NCI-H1092 treated with DMSO at 0.1 percent for 48 hours (cell line): ENCODE measurements at places on chromosomes 13 and 19.

GRCh38 chr13:80717776-80718175 is 376.9 kb upstream of the SPRY2 start:
- DNase-seq: no peak

- DNase-seq: no peak
These were observed 71.9 kb downstream of the FLT1 start for GRCh38 chr13:28423010-28423409.

- DNase-seq: no peak
These were observed 146.5 kb downstream of the URI1 start for GRCh38 chr19:30088567-30088966.

- no peak for DNase-seq
These were observed 38.3 kb downstream of the TMED1 start for GRCh38 chr19:10797541-10798256.

DNA sequence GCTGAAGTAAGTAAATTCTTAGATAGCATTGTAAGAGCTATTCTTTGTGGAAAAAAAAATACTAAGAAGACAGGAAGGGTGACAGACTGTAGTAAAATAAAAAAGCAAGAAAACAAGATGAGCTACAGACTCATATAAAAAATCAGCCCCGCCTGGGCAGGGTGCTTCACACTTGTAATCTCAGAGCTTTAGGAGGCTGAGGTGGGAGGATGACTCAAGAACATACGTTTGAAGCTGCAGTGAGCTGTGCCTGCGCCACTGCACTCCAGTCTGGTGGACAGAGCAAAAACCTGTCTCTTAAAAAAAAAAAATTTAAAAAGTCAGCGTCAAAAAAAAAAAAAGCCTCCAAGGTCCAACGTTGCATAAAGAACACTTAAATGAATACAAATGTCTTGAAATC is 102.1 kb downstream of the VWA8 start:
- DNase-seq: no peak

DNA sequence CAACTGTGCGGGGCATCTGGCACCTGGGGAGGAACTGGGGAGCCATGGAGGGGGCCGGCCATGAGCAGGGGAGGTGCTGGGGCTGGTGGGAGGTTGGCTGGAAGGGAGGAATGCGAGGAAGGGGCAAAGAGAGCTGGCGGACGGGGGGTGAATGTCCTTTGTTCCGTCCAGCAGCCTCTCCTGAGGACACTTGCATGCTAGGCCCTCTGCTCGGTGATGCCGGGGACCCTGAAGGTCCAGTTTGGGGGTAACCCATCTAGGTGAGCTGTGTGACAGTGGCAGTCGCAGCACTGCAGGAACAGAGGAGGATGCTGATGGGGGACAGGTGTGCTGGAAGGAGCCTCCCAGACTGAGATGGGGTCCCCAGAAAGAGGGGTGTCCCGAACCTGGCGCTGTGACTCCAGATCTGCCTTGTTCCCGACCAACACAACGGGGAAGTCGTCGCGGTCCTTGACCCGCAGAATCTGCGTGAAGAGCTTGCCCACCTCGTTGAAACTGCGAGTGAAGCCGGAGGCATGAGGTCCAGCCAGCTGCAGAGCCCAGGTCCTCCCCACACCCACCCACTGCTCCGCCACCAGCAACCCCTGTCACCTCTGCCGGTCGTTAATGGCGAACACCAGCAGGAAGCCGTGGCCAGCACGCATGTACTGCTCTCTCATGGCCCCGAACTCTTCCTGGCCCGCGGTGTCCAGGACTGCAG is 3.6 kb downstream of the RRAS start:
- no peak for DNase-seq

DNA sequence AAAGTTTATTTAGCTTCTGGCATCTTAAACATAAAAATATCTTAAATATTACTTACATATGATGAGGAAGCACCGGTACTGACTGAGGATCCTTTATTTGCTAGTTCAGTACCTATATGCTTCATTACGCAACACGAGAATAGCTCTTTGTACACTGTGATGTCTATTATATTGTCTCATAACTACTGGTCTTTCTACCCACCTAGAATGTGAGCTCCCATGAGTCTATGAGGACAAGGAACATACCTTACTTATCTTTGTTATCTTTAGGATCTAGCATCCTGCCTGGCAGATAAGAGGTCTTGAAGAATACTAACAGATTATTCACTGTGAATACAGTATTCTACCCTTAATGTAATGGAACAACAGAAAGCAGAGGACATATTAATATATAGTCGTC is 124.9 kb downstream of the DNAJC3 start:
- DNase-seq: no peak

- no peak for DNase-seq
These were observed 17.2 kb upstream of the CYP4F2 start for GRCh38 chr19:15915109-15915508.

GRCh38 chr13:41701676-41702075 is 244.3 kb downstream of the RGCC start:
- no peak for DNase-seq

GRCh38 chr19:825897-826644 is 1.6 kb upstream of the AZU1 start:
- DNase-seq: no peak

- no peak for DNase-seq
These were observed 110.3 kb downstream of the NHLRC3 start for GRCh38 chr13:39148513-39148961.

GRCh38 chr19:7670150-7670783 is 1.4 kb downstream of the RETN start:
- no peak for DNase-seq

- DNase-seq: no peak
These were observed 104.4 kb downstream of the ZNF486 start for GRCh38 chr19:20271215-20271926.

GRCh38 chr13:27293076-27293691 is 22.6 kb downstream of the RASL11A start:
- DNase-seq: no peak

- DNase-seq: no peak
These were observed 5.2 kb downstream of the AKT2 start for GRCh38 chr19:40279761-40280607.

DNA sequence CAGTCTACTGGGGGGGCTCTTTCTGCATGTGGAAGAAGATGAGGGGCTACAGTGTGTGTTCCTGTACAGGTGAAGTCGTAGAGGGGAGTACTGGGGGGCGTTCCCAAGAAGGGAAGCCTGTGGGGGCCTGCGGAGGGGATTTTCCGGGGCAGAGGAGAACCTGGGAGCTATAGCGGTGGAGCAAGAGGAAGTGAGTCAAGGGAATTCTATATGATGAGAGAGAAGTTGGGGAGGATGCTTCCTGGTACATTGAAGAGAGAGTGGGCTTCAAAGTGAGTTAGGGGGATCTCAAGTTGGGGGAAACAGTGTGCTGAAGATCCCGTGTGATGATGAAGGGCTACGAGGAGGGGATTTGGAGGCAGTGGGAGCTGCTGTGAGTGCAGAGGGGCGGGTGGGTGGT is 1.9 kb upstream of the CACNG8 start:
- no peak for DNase-seq

GRCh38 chr13:34993470-34993869 is 51.4 kb downstream of the NBEA start:
- no peak for DNase-seq

DNA sequence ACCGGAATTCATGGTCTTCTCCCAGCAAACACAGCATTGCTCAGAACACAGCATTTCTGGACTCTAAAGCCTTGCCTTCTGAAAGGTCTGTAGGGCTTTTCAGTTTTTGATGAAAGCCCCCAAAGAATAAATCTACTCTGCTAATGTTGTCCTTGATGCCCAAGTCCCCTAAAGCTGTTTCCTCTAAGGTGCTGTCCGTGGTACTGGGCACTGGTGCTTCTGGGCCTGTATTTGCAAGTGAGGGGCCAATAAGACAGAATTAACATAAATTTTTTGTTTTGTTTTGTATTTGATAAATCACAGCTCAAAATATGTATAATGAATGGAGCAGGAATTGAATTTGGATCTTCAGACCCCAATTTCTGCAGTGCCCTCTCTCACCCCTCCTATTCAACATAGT is 12.1 kb upstream of the LGALS13 start:
- DNase-seq: no peak

DNA sequence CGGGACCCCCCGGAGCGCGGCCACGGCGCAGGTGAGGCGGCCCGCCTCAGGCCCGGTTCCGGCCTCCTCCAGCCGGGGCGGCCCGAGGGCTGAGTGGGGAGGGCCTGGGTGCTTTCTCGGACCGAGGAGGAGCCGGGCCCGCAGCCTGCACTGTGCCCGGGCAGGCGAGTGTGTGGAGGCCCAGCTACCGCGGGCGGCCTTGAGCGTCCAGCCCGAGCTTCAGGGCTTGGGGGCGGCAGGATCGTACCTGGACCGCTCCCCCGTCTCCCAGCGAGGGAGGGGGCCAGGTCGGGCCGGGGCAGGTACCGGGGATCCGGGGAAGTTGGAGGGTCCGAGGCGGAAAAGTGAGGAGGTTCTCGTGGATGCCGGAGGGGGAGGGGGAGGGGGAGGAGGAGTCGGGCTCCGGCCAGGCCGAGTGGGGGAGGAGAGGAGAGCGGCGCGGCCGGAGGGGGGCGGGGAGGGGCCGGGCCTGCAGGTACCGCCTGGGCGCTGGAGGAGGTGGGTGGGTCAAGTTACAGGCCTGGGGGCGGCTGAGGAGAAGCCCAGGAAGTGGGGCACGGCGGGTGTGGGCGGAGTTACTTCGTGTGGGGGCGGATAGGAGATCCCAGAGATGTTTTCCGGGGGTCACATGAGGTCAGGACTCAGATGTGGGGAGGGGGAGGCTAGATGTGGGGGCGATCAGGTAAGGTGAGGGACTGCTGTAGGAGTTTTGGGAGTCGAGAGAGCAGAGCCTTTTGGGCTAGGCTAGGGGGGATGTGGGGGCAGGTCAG is 545 bp downstream of the NACC1 start:
- DNase-seq: peak; percentile 10

- no peak for DNase-seq
These were observed 61.4 kb upstream of the ZNF835 start for GRCh38 chr19:56732976-56733375.

- no peak for DNase-seq
These were observed 47.0 kb upstream of the RAP2A start for GRCh38 chr13:97386801-97387484.

DNA sequence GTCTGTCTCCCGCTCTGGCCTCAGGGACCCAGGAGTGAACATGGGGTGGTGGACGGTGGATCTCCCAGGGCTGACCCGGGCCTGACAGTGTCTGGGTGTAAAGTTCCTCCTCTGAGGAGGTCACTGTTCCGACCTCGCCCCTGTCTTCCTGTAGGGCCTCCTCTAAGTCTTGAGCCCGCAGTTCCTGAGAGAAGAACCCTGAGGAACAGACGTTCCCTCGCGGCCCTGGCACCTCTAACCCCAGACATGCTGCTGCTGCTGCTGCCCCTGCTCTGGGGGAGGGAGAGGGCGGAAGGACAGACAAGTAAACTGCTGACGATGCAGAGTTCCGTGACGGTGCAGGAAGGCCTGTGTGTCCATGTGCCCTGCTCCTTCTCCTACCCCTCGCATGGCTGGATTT is at the start of gene SIGLEC9:
Gene SIGLEC9 (plus strand): TSS at position 178 of the 400 bp plus-strand sequence. CDS start 69 bp downstream, at position 247.
- no peak for DNase-seq

- DNase-seq: no peak
These were observed 36.7 kb downstream of the DNAJC3 start for GRCh38 chr13:95713651-95714050.

DNA sequence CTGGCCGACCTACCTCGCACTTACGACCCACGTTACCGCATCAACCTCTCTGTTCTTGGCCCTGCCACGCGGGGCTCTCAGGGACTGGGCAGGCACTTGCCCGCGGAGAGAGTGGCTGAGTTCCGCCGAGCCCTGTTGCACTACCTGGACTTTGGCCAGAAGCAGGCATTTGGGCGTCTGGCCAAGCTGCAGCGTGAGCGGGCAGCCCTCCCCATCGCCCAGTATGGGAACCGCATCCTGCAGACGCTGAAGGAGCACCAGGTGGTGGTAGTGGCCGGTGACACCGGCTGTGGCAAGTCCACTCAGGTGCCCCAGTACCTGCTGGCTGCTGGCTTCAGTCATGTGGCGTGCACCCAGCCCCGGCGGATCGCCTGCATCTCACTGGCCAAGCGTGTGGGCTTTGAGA is 4.2 kb downstream of the DHX34 start:
- no peak for DNase-seq

GRCh38 chr19:15837221-15837731 is 21.8 kb upstream of the OR10H1 start:
- no peak for DNase-seq

DNA sequence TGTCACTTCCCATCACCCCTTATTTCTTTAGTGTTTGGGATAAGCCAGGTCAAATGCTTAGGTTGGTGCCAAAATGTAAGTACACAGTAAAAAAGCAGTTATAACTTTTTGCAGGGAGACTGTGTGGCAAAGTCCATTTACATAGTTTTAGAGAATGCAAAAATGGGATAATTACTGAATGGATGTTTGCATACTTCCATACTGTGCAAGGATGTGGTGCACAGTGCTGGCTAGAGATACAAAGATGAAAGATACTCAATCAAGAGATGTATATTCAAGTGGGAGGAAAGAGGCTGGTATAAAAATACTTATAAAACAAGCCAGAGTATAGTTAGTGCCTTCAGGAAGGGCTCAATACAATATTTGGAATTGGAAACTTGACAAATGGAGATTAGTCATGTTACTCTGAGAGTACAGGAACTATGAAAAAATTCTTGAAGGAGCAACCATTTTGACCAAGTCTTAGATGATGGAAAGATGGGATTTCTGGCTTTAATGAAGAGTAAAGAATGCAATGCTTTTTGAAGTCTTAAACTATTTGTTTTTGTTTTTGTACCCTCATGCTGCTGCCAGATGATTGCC is 8.0 kb downstream of the PDS5B start:
- DNase-seq: no peak

DNA sequence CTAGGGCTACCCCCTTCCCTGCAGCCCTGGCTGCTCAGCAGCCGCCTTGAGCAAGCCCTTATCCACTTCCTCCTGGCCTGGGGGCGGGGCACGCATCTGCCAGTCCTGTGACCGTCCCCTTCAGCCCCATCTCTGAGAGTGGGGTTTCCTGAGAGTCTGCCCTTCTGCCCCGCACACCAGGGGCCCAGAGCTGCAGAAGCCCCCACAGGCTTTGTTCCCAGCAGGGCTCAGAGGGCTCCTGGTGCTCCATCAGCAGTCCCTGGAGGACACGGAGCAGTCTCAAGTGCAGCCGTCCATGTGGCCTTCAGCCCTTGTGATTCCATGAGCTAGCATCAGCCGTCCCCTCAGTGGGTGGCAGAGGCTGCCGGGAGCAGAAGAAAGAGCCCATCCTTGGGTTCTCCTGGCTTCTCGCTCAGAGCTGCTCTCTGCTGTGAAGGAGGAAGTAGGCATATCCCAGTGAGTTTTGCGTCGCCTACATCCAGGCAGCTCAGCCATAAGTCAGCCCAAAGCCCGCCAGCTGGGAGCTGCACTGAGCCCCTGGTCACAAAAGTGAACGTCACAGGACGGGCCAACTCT is 16.3 kb downstream of the MYO9B start:
- DNase-seq: no peak

- no peak for DNase-seq
These were observed 59.6 kb upstream of the GJB6 start for GRCh38 chr13:20291675-20292074.
